ENCODE measurements at places on chromosomes 11 and 22.

DNA sequence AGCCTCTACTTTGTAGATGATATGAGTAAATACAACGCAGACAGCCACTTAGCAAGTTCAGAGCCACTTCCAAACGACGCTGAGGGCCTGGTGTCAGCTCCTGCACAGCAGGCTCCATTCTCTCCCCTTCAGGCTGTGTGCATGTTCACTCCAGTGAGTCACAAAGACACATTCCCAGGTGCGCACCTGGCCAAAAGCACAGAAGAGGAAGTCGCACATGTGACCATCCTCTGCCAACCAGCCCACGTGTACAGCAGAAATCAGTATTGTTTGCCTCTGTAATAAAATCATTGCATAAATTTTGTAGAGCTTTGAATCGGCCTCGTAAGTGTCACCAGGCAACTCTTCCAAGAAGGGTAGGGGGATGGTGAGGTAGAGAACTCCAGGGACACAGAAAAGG is 19.5 kb upstream of the TPH1 start:
- no peak for DNase-seq

DNA sequence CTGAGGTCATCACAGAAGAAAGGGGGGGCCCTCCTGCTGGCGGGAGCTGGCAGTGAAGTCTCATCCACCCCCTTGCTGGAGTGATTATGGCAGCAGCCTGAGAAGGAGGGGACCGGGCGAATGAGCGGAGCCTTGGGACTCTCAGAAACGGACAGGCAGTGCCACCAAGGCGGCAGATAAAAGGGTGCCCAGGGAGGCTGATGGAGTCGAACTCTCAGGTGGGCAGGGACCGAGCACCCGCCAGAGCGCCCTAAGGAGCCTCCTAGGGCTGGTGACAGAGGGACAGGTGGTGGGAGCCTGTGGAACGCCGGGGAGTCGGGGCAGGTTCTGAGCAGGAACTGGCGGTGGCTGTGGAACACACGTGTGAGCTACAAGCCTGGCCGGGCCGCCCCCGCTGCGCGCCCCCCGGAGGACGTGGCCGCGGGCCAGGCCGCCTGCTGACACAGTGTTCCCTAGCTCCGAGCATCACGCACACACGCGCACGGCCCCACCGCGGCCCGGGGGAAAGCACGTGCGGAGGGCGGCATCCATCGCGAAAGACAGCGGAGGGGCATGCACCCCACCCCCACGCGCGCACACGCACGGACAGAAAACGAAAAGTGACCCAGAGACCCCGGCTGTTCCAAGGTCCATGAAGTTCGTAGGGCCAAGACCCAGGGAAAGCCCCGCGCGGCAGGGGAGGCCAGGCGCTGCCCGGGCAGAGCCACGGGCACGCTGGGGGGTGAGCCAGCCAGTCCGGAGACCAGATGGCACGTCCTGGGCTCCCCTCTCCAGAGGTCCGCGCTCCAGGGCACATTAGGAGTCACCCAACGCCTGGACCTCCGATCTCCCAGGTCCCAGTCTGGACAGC is 1.0 kb downstream of the VWCE start:
- peak; percentile 12 for DNase-seq

- DNase-seq, result no peak
Measured at GRCh38 chr22:28620244-28620922, 59.3 kb downstream of the TTC28 start.

GRCh38 chr22:48897645-48898370 is 929.9 kb downstream of the BRD1 start:
- DNase-seq, result no peak

GRCh38 chr11:70488171-70488703 is 89.9 kb downstream of the CTTN start:
- peak; percentile 48 for DNase-seq

DNA sequence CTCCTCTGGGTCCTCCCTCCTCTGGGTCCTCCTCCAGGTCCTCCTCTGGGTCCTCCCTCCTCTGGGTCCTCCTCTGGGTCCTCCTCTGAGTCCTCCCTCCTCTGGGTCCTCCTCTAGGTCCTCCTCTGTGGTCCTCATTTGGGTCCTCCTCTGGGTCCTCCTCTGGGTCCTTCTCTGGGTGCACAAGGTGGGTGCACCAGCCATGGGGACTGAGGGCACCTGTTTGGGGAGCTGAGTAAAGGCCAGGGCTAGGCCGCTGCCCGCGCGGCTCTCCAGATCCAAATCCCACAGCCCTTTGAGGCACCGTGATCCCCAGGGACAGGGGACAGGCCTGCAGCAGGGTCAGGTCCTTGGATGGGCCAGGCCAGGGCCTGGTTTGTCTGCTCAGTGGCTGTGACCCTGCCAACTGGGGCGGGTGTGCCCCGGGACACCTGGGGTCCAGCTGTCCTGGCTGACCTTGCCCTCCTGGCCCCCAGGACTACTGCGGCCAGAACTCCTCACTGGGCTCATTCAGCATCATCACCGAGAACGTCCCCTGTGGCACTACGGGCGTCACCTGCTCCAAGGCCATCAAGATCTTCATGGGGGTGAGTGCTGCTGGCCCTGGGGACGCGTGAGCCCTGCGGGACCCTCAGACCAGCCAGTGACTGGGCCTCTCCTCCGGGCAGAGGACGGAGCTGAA is 12.7 kb downstream of the MUC2 start:
- DNase-seq, result no peak

DNA sequence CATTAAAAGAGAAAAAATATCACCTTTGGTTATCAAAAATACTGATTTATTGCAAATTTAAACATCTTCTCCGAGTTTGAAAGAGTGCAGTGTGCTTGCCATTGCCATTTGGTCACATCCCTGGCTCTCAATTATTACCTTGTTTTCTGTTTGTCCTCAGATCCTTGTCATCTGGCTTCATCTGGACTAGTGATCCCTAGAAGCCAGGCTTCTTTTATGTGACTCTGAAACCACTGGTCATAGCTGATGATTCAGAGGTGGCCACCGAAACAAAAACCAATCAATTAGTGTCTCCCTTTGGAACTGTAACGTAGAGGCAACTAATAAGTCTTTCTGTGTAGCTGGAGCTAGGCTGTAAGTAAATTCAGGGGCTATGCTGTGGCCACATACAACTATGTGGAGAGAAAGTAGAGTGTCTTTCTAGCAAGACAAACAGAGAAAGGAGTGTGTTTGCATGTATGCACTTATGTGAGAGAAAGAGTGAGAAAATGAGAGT is 237.9 kb downstream of the LUZP2 start:
- DNase-seq, result no peak

- DNase-seq, result no peak
Measured at GRCh38 chr11:26187639-26188038, 144.3 kb upstream of the ANO3 start.
